ENCODE measurements at places on chromosomes 2 and 18. TPM values are rescaled to one million over a fixed set of nuclear protein-coding genes. Genes with fewer than 3 reads are reported as not detected.

DNA sequence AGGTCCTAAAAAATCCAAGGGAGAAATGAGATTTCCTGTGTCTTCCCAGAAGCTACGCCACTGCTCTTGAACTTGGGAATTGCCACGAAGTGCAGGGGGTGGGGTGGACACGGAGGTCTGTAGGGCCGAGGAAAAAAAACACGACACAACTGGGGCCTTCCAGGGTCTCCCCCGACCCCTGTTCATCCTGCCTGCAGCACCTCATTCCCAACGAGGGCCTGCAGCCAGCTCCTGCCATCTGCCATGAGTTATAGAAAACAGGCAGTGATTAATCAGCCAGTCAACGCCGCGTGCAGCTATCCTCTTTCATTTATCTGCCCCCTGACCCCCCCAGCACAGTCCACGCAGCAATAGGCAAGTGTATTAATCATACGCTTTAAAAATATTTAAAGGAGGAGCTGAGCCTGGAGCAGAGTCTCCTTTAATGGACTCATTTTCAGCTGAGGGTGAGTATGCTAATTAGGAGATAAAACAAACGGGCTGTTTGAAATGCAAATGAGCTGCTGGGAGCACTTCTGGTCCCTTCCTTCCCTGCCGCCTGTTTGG lies 209.9 kb downstream of the TFCP2L1 start:
- peaks cover 2% of the 10 kb centered on the region for H3K27me3 ChIP-seq
- H3K4me3 ChIP-seq: no peak overlapping the region
- no peaks in the 10 kb centered on the region for H3K36me3 ChIP-seq
- no peak overlapping the region for H3K27ac ChIP-seq

DNA sequence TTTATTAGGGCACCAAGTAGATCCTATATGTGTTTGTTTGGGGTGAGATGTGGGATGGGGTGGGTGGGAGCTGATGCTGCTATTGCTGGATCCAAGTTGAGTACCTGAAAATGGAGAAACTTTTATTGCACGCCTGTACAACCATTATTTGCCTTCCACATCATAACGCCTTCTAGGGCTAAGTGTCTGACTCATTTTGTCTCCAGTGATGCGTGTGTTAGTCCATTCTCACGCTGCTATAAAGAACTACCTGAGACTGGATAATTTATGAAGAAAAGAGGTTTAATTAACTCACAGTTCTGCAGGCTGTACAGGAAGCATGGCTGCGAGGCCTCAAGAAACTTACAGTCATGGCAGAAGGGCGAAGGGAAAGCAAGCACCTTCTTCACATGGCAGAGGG lies 58.2 kb downstream of the KDM3A start:
- H3K27me3 ChIP-seq: no peaks in the 10 kb centered on the region
- no peak overlapping the region for H3K4me3 ChIP-seq
- H3K36me3 ChIP-seq: peaks cover 43% of the 10 kb centered on the region
- no peak for DNase-seq
- H3K4me1 ChIP-seq: no peaks in the 10 kb centered on the region
- no peak overlapping the region for H3K27ac ChIP-seq

DNA sequence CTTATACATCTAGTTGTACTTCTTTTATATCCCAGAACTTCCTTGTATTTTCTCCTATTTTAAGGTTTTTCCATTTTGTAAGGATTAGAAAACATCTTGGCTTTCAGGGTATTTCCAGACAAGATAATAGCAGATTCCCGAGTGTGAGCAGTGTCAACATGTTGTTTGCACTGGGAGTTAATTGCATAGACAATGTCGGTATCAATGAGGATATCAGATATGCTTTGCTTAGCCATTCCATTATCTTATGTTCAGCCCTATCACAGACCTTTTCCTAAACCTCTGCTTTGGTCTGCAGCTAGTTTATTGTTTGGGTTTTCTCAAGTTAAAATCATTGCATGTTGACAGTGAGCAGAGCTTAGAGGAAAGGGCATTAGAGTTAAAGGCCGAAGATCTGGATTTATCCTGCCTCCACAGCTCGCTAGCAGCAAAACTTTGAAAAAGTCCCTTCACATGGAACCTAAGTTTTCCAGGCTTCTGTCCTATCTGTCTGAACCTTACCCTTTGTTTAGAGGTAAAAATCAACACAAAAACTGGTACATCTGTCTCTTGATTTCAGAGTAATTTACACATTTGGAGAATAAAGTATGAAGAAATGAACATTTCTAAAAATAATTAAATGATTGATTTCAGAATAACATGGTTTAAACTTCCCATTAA lies 355.4 kb downstream of the KIAA1328 start:
- H3K27me3 ChIP-seq: no peaks in the 10 kb centered on the region
- H3K27ac ChIP-seq: no peak overlapping the region
- H3K36me3 ChIP-seq: no peaks in the 10 kb centered on the region
- no peaks in the 10 kb centered on the region for H3K4me1 ChIP-seq
- no peak overlapping the region for H3K4me3 ChIP-seq
- no peak for DNase-seq

The CCDC93 gene
- total RNA-seq: 68.6 TPM

DNA sequence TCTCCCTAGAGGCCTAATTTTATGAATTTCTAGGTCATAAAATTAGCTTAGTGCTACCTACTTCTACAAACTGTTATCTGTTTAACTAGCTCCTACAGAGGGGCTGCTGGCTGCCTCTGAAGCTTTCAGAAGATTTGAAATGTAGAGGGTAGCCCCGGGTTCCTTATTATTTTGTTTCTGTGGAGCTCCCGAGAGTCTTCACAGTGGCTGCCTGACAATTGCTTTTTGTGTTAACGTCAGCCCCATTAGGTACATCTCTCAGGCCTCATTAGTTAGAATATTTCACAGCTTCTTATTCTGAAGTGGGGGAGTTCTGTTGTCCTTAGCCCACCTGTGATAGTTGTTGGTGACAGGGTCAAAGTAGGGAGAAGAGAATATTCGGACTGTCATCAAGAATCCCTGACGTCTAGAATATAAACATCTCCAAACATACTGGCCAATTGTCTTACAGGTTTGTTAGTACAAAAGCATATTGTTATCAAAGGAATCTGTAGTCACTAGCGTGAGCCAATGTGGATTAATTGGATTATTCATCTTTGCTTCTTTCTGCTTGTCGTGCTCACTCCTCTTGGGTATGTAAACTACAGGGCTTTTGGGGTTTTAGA lies 77.5 kb downstream of the DIS3L2 start:
- H3K36me3 ChIP-seq: no peaks in the 10 kb centered on the region
- no peak for DNase-seq
- peaks cover 7% of the 10 kb centered on the region for H3K4me1 ChIP-seq
- no peaks in the 10 kb centered on the region for H3K27me3 ChIP-seq

DNA sequence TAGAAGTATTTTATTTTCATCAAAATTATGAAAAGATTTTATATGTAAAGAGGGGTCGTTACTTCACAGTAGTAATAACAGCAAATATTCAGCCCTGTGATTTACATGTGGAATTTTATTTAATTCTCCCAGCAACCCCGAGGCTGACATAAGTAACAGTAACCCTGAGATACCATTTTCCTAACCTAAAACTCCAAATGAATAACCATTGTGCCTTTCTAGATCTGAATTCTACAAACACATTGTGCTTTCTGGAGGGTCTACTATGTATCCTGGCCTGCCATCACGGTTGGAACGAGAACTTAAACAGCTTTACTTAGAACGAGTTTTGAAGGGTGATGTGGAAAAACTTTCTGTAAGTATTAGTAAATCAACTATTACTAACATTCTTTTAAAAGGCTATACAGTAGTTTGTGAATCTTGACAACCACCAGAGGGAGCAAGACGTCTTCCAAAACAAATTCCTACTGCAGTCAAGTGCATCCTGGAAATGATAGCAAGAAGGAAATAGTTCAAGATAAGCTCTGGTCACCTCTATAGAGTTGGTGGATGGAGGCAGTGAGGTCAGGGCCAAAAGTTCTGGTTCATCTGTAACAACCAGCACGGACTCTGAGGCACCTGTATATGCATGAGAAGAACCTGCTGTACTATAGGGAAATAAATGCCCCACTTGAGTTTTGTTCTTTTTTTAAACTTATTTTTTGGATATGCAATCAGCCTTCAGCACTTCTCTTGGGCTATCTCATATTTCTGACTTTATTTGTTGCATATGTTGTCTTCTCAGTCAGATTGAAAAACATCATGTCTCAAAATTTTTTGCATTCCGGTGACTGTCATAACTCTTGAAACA lies 37.4 kb downstream of the ACTR2 start:
- no peaks in the 10 kb centered on the region for H3K4me1 ChIP-seq
- peaks cover 79% of the 10 kb centered on the region for H3K36me3 ChIP-seq
- H3K27ac ChIP-seq: no peak overlapping the region
- no peak overlapping the region for H3K4me3 ChIP-seq
- peak; percentile 70 for DNase-seq
- H3K27me3 ChIP-seq: no peaks in the 10 kb centered on the region

DNA sequence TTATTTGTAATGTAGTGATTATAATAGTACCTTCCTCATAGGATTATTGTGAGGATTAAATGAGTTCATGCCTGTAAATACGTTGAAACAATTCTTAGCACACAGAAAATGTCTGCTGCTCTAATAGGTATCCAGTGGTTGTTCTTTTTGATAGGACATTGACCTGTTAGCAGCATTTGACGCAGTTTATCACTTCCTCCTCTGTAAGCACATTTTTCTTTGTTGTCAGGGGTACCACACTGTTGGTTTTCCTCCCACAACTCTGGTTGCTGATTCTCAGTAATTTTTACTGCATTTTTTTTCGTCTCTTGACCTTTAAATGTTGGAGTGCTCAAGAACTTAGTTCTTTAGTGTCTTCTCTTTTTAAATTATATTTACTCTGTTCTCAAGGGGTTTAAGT lies 15.4 kb downstream of the PPM1B start:
- no peak for DNase-seq
- H3K27ac ChIP-seq: peak overlapping the region; percentile 82
- no peak overlapping the region for H3K4me3 ChIP-seq
- H3K36me3 ChIP-seq: peaks cover 8% of the 10 kb centered on the region
- peaks cover 22% of the 10 kb centered on the region for H3K4me1 ChIP-seq
- H3K27me3 ChIP-seq: no peaks in the 10 kb centered on the region

DNA sequence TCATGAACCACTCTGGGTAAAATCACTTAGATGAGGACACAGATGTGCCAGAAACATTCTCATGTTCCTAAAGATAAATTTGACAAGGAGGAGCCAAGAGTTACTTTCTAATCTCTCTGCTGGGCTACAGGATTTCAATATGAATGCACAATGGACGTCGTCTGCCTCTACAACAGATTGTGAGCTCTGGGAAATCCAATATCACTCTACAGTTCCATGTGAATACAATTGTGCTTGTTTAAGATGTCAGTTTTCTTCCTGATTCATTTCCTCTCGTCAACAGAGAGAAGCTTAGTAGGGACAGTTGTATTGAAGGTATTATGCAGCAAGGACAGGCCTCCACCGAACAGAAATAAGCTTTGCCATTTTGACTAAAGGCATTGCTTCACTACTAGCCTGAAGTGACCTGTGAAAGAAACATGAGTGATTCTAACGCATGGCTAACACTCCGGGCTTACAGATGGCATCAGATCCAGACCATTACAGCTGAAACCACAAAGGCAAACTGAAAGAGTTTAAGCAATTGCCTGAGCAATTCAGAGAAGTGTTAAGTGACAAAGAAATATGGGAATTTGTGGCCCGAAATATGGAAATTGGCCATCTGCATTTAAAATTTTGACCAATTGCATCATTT lies 1591.5 kb downstream of the LRP1B start:
- no peak overlapping the region for H3K27ac ChIP-seq
- H3K27me3 ChIP-seq: no peaks in the 10 kb centered on the region
- no peaks in the 10 kb centered on the region for H3K36me3 ChIP-seq

DNA sequence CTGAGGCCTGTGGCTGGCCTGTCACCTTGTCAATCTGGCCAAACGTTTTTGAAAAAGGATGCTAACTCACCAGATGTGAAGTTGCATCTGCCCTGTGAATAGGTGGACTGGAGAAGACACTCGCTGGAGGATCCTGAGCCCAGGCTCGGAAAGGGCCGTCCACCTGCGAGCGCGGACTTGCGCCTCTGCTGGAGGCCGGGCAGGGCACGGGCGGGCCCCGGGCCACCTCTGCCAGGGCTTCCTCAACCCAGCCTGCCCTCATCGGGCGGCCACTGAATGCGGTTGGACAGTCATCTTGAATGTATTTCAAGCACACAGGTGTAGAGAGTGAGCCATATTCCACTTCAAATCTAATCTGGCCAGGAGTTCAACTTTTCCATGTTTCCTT lies 83.9 kb downstream of the FAM210A start:
- H3K4me1 ChIP-seq: peaks cover 10% of the 10 kb centered on the region
- peaks cover 12% of the 10 kb centered on the region for H3K36me3 ChIP-seq
- H3K27ac ChIP-seq: no peak overlapping the region
- no peak for DNase-seq
- no peak overlapping the region for H3K4me3 ChIP-seq
- H3K27me3 ChIP-seq: no peaks in the 10 kb centered on the region

- peaks cover 20% of the 10 kb centered on the region for H3K4me1 ChIP-seq
- H3K27me3 ChIP-seq: no peaks in the 10 kb centered on the region
- H3K27ac ChIP-seq: no peak overlapping the region
- DNase-seq: no peak
- H3K4me3 ChIP-seq: no peak overlapping the region
- H3K36me3 ChIP-seq: no peaks in the 10 kb centered on the region
These were observed 11.6 kb upstream of the SLC39A10 start for GRCh38 chr2:195645413-195645812.

DNA sequence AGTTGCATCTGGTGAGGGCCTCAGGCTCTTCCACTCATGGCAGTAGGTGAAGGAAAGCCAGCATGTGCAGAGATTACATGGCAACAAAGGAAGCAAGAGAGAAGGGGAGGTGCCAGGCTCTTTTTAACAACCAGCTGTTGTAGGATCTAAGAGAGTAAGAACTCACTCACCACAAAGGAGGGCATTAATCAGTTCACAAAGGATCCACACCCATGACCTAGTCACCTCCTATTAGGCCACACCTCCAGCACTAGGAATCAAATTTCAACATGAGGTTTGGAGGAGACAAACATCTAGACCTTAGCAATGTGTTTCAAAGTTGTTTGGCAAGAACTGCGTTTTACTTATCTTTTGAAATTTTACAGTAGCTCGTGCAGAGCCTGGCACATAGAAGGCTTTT lies 20.5 kb upstream of the REG3A start:
- H3K27me3 ChIP-seq: no peaks in the 10 kb centered on the region
- no peaks in the 10 kb centered on the region for H3K4me1 ChIP-seq
- no peak for DNase-seq
- no peak overlapping the region for H3K27ac ChIP-seq
- H3K4me3 ChIP-seq: no peak overlapping the region

DNA sequence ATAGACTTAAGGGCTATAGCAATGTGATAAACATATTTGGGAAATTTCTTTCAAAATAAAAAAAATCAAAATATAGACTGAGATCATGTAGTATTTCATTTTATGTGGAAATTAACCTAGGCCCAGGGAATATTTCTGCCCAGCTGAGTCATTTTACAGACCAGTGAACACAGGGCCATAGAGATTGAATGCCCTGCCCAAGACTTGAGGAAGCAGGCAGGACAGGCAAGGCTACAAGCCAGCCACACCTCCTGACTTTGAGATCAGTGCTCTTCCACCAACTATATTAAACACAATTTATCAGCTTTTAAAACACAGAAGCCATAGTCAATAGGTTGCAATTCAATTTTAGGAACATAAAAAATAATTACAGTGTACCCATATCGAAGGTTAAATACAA lies 12.9 kb downstream of the CCDC148 start:
- H3K27ac ChIP-seq: no peak overlapping the region
- no peak for DNase-seq

GRCh38 chr2:216626168-216626874 lies 6.9 kb upstream of the IGFBP2 start:
- no peaks in the 10 kb centered on the region for H3K27me3 ChIP-seq
- no peak overlapping the region for H3K27ac ChIP-seq
- no peak overlapping the region for H3K4me3 ChIP-seq
- H3K4me1 ChIP-seq: no peaks in the 10 kb centered on the region
- no peak for DNase-seq
- H3K36me3 ChIP-seq: no peaks in the 10 kb centered on the region
